Fibroblast of skin of left quadriceps (primary cell): ENCODE measurements at places on chromosomes 1 and 21.
A peak's percentile ranks its signal among the peaks of the same experiment; 100 is the strongest.

GRCh38 chr1:6969106-6969505 is 183.9 kb downstream of the CAMTA1 start:
- DNase-seq: no peak

DNA sequence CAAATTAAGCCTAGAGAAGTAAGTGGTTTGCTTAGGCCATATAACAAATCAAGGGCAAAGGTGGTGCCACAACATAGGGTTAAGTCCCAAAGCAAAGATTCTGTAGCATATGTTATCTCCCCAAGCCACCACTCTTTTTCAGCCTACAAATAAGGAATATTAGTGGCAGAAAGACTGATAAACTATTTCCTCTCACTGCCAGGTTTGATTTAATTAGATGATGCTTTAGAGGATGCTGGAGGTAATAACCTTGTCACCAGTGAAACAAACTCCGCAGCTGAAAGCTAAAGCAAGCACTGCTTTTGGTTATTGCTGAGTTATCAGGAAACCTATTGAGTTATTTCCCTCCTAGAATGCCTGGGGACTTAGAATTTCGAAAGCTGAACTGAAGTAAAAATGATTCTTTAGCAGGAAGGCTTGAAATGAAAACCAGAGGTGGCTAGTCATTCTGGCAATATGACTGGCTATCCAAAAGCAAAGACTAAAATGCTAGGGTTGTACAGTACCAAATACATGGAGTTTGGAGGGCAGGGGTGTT is 145.2 kb downstream of the SYT2 start:
- no peak for DNase-seq

DNA sequence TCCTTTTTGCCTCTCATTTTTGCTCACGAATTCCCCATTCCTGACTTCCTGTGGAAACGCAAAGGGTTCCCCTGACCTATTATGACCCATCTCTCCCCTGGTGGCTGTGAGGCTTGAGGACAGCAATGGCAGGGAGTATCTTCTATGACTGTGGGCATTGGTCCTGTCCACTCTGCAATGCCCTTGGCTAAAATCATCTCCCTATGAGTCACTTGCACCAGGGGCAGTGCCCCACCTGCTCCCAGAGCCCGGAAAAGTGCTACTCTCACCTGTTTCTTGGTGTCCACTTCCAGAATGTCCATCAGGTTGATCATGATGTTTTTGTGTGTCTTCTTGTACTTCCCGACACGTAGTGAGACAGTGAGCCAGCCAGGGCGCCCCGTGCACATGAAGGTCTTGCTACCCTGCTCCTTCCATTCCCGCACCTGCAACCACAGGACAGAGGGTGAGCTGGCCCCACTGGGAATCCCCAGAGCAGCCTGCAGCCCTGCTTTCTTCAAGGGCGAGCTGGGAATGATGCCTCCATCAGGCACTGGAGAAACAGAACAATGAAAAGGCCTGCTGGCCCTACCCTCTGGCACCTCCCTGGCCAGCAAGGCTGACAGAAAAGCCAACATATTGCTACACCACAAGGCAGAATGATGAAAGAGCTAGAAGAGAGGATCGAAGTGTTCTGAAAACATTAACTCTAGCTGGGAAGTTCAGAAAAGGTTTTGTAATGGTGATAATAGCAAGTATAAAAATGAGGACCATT is 3.5 kb downstream of the DHCR24 start:
- DNase-seq: peak; percentile 5

- DNase-seq: no peak
These were observed 131.3 kb downstream of the ZP4 start for GRCh38 chr1:237759377-237759776.

- DNase-seq: no peak
These were observed 355.2 kb downstream of the NTNG1 start for GRCh38 chr1:107496002-107496401.

DNA sequence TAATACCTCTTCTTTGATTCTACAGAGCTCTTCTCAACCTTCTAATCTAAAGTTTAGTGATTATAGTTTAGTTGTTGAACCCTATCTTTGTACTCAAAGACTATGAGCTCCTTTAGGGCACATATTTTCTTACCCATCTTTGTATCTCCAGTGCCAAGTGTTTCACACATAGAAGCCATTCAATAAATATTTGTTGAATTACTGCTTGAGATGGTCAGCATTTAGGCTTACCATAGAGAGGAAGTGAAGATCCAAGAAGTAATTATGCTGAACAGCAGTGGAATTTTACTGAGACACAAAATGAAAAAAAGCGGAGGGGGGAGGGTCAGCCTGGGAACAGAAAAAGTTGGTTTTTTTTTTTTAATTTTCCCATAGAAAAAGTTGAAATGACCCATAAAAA is 21.9 kb downstream of the PIK3R3 start:
- DNase-seq: no peak

GRCh38 chr1:230236301-230237008 is 169.4 kb downstream of the GALNT2 start:
- no peak for DNase-seq

- DNase-seq: no peak
These were observed 99.1 kb upstream of the CTTNBP2NL start for GRCh38 chr1:112296908-112297307.

DNA sequence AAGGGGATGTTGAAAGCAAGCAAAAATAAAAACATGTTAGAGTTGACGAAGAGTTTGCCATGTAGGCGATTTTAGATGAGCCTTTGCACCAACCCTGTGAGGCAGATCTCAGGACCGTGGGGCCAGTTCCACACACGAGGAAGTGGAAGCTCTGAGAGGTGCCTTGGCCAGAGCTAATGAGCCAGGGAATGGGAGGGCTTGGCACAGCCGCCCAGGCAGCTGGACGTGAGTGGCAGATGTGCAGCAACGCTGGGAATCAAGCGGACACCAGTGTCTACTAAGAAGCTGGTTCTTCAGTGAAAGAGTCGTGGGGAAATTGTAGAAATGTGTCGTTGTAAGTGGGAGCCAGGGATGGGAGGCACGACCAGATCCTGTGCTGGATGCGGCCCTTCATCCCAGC is 58.9 kb upstream of the COL6A1 start:
- no peak for DNase-seq

DNA sequence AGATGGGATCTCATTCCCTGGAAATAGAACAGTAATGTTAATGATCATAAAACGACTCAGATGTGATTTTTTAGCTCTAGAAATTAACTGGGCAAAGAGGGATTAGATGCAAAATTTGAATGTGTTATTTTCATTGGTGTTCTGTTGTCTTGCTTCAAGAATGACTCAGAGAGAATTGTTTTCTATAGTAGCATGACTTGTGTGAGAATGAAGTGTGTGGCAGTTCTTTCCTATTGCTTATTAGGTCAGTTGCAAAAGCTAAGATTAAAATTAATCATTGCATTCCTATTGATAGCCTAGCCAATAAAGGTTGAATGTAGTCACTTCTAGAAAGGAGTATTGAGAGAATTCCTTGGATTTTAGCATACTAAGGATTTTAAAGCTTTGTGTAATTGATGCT is 22.9 kb downstream of the SPEN start:
- no peak for DNase-seq

- DNase-seq: no peak
These were observed 3.6 kb downstream of the CERS2 start for GRCh38 chr1:150970808-150971582.

DNA sequence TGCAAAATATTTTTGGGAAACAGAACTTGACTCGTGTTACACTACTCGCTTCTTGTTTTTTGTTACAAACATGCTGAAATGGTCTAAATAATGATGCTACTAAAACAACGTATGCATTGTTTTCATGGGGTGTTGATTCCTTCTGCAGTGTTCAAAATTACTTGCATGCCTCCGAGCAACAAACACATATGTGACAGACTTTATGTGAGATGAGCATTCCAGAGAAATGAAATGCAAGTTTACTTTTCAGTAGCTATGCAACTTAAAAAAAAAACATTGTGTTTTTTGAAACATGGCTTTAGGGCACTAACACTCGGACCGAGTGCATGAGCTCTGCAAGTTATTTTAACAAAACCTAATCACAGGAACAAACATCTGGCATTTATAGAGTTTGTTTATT is 84.8 kb downstream of the CAMTA1 start:
- no peak for DNase-seq

GRCh38 chr1:198641501-198641900 is 2.7 kb downstream of the PTPRC start:
- DNase-seq: no peak

DNA sequence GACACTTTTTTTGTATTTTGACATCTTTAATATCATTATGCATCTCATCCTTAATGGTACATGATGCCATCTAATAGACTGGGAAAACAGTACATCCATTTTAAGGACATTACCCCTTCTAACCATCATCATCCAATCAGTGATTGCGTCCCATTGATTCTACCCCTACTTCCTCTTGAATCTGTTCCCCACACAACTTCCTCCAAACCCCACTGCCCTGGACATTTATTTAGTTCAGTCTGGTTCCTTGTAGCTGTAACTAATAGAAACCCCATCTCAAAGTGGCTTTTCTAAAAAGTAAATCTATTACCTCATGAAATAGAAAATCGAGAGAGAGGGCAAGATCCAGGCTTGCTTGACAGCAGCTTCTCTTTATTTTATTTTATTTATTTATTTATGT is 2.1 kb upstream of the ITLN1 start:
- no peak for DNase-seq

- DNase-seq: no peak
These were observed 50.9 kb downstream of the ITPKB start for GRCh38 chr1:226688056-226688748.

DNA sequence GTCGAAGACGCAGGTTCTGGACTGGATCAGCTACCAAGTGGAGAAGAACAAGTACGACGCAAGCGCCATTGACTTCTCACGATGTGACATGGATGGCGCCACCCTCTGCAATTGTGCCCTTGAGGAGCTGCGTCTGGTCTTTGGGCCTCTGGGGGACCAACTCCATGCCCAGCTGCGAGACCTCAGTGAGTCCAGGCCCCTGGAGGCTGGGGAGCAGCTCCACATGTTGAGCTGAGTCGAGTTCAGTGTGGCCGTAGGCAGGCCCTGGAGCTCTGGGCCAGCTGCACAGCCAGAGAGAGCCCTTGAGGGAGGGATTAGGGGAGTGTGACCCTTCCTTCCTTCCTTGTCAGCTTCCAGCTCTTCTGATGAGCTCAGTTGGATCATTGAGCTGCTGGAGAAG is 1.6 kb downstream of the ELF3 start:
- DNase-seq: no peak

DNA sequence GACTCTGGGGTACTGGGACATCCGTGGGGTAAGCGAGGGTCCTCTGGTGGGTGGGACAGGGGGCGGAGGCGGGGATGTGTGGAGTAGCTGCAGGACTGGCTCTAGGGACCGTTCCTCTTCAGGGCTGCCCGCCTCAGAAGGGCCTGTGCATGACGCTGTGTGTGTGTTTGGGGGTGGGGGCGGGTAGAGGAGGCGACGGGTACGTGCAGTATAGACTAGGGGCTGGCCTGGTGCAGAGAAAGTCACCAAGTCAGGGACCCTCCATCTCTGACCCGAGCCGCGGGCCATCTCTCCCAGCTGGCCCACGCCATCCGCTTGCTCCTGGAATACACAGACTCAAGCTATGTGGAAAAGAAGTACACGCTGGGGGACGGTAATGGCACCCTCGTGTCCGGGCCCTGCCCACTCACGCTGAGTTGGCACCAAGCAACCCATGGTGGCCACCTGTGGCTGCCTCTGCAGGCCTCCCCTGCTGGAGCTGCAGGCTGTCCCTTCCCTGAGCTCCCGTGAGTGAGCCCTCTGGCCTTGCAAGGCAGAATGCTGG is 342 bp downstream of the GSTM5 start:
- DNase-seq: no peak

DNA sequence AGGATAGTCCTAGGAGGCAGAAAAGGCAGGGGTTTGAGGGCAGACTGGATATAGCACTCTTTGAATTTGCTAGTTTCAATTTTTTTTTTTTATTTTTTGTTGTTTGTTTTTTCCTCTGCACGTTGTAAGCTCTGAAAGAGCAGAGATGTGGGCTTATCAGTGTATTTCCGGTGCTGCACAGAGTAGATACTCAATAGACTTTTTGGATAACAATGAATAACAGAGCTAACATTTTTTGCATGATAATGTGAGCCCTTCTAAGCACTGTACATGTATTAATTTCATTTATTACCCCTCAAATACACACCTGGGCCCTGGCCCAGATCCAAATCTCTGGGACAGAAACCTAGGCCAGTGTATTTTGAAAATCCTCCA is 17.1 kb upstream of the PARP1 start:
- DNase-seq: no peak

DNA sequence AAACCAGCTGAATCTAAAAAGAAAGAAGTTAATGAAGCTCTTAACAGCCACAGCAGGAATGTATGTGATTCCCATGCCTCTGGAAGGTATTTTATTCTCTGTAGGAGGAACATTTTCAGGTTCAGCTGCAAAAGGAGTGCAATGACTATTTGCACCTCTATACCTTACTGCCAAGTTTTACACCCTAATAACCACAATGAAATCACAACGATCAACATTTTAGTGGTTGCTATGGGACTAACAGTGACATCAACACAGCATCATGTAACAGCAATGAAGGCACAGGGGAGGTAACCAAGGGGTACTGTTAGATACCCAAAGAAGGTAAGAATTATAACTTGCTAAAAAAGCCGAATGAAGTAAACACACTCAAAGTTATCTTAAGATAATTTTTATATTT is 116.3 kb upstream of the HP1BP3 start:
- no peak for DNase-seq

GRCh38 chr1:116567790-116568661 is 2.8 kb downstream of the CD58 start:
- DNase-seq: no peak

GRCh38 chr1:234214129-234214910 is 158.9 kb upstream of the COA6 start:
- DNase-seq: no peak

DNA sequence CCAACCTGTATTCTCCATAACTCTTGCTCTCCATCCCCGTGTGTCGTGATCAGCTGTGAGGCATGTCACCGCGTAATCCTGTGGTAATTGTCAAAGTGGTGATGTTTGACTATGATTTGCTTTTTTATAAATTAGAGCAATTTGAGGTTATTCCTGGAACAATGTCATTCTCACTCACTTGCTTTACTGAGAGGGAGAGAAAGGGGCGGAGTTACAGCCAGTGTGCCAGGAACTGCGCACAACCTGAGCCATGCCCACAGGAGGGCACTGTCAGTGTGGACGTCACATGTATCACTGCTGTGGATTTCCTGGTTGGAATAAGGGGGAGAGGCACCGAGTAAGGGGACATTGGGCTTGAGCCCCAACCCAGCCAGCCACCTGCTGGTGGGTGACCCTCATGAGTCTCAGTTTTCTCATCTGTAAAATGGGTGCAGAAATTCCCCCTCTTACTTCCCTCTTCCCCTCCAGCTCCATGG is 6.9 kb downstream of the ADGRB2 start:
- no peak for DNase-seq
